ENCODE measurements at places on chromosomes 1 and 21. TPM values are rescaled to one million over a fixed set of nuclear protein-coding genes. Genes with fewer than 3 reads are reported as not detected.
A peak's percentile ranks its signal among the peaks of the same experiment; 100 is the strongest.

DNA sequence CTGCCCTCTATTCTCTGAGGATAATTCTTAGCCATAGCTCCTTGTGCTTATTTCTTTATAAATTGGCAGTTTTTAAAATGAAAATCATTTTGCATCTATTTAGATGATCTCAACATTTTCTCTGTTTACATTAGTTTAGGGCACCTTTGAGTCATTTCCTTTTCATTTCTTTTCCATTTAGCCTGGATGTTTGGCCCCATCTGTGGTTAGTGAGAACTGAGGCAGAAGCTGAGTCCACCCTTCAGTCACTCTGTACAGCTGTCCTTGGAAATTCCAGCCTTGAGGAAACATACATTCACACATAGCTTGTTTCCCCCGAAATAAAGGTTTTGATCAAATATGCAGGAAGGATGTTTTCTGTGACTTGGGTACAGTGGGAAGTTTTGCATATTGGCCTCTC, 123.7 kb downstream of the NTNG1 start:
- no peak for DNase-seq

GRCh38 chr1:77832901-77833300, 53.5 kb downstream of the MIGA1 start:
- no peak for DNase-seq

DNA sequence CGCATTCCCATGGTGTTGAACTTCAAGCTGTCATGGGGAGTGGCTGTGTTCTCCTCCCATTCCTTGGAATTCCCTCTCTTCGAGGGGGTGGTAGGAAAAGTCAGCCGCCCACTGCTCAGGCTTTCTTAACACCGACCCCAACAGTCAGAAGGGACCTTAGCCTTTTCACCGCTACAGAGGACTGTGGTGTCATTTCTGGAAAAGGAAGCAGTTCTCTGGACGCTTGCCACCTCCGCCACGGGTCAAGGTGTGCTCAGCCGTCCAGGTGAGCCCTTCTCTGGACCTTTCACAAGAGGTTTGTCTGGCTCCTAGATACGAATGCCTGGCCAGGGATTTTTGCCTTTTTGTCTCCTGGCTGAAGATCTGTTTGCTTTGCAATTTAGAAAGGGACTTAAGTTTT, 31.8 kb downstream of the CLIC6 start:
- no peak for DNase-seq

The TSACC gene
- not detected for total RNA-seq

DNA sequence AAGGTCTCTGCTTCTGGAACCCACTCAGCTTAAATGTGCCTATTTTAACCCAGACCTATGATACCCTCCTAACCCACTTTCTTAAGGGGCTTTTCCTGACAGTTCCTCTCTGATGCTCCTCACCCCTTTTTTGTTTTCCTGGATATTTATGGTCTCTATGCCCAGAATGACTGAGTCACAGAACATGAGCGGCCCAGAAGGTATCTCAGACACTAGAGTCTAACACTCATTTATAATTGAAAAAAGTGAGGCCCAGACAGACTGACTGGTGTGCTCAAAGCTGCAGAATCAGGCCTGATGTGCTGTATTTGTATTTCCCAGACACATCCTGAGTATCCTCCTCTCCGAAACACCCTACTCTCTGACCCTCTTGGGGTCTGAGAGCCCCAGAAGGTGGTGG, 44.0 kb downstream of the LRRC71 start:
- DNase-seq, result no peak

GRCh38 chr1:24058671-24059455, 53.1 kb downstream of the MYOM3 start:
- no peak for DNase-seq

The ATAD3C gene
- 3.5 TPM for total RNA-seq

DNA sequence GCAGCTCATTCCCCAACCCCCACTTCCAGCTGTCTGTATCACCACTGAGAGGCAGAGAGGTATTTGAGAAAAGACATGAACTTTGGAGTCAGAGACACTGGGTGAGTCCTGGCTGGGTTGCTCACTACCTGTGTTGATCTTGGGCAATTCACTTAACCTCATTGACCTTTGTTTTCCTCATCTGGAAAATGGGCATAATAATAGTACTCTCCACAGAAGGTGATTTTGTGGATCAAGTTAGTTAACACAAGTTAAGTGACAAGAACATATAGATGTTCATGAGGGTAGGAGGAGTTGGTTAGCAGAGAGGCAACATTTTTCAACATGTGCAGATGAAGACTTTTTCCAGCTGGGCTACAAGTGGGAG, 17.1 kb upstream of the ETV3L start:
- DNase-seq, result no peak

The IVL gene
- not detected for total RNA-seq

GRCh38 chr1:28976248-28976647, 61.9 kb downstream of the EPB41 start:
- DNase-seq, result no peak

DNA sequence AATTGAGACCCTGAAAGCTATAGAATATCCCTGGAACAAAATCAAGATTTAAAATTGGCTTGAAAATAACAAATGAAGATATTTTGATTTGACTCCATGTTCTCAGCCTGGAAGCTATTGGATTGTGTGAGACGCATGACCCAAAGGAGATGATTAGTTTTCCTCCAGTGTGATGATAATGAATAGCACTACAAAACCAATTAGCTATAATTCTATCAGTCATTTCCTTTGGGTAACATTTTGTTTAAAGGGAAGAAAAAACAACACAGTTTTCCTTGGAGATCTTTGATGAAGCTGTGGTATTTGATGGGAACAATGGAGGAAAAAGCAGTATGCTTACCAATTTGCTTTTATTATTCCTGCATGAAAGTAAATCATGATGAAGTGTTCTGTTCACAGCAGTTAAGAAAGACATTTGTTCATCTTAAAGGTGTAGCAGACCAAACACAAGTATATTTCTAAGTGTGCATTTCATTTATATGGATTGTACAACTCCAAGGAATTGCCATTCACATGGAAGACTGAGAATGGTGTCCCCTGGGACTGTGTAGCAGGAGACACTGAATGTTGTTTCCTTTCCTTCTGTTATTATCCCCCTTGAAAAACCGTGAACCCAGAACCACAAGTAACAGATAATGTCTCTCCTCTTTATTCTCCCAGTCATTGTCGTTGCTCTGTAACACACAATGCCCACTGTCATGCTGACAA, 111.4 kb downstream of the CACHD1 start:
- DNase-seq, result no peak

GRCh38 chr1:9849691-9850441, 26.1 kb upstream of the CLSTN1 start:
- no peak for DNase-seq

DNA sequence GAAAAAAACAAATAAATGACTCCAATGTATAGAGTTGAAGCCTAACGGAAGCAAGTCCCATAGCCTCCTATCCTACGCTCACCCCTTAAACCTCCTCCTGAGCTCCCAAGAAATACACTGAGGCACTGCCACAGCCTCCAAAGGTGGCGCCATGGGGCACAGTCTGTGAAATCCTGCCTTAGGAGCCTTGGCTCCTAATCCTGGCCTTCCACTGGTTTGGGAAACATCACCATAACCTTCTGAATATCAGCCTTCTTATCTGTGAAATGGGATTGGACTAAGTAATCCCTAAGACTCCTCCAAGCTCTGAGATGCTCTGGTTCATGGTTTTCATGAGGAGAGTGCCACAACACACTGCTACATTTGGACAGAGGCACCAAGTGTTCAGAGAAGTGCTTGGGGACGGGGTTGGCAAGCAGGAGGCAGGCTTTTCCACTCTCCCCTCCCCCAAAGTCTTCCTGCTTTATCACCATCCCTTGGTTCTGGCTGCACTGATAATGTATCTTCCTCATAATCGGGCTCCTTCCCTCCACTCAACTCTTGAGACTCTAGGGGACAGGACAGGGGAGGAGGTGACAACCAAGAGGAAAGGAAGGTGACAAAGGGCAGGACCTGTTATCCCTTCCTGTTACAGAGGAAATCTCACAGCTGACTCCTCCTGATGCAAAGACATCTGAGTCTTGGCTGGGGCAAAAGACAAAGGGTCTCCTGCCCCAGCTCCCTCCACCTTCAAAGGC, 2.7 kb downstream of the SLAMF7 start:
- DNase-seq, result no peak

The AIRE gene
- total RNA-seq, result not detected

DNA sequence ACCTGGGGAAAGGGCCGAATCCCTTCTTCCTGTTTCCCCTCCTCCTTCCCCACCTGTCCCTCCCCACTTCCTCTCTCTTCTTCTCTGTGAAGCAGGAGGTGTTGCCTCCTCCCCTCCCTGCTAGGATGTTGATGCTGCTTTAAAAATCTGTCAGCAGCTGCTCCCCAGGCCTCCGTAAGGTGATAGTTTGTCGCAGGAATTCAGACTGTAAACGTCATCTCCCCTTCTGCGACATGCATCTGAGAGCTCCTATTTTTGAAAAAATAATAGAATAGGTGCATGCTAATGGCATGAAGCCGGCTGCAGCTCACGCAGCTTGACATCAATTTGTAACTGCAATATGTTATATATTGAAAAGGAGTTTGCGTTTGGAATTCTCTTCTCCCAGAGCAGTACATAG, 70.1 kb downstream of the KAZN start:
- DNase-seq, result no peak

The OR14K1 gene
- not detected for total RNA-seq

- DNase-seq, result no peak
These were observed 156.5 kb downstream of the PCNX2 start for GRCh38 chr1:233138788-233139585.

DNA sequence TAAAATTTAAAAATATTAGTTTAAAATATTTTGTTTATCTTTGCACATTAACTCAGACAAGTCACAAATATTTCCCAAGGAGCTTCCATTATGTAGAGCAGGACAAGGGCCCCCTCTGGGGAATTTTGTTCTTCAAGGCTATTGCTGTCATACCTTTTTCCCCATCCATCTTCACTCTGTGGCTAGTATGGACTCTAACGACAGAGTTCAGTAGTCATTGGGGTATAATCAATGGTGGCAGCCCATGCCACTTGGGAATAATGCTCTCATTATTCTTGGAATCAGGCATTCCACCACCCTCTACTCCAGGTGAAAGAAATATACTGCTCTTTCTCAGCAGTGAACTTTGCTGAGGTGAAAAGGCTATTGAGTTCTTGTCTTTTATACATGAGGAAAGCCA, 38.5 kb upstream of the ERO1B start:
- DNase-seq, result no peak

GRCh38 chr21:26167593-26167992, 3.0 kb downstream of the APP start:
- DNase-seq, result no peak

- DNase-seq, result no peak
These were observed 7.1 kb upstream of the IL12RB2 start for GRCh38 chr1:67300561-67300960.

- DNase-seq, result no peak
These were observed 53.4 kb downstream of the RAB3B start for GRCh38 chr1:51937112-51937511.

GRCh38 chr1:109535481-109535880, 4.2 kb upstream of the GPR61 start:
- no peak for DNase-seq

DNA sequence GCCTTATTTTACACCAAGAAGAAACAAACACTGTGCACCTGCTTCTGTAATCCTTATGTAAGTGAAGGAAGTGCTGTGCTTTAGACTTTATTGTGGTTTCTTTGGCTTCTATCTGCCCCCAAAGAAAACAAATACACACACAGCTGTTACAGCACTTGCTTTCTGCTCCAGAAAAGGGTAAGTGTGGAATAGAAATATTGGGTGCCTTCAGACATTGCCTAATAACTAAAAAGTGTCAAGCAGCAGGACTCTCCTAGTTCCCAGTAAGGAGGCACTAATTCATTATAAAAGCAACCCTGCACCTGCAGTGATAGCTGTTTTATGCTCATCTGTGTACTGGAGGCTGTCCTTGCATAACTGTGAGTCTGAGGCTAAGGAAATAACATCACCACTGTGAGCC, 23.4 kb upstream of the PRRX1 start:
- DNase-seq, result no peak

GRCh38 chr1:233516732-233517131, 97.2 kb upstream of the KCNK1 start:
- DNase-seq, result no peak

The CACHD1 gene
- total RNA-seq, result 23.0 TPM

GRCh38 chr1:100517515-100517914, 20.4 kb upstream of the GPR88 start:
- no peak for DNase-seq

The RIIAD1 gene
- total RNA-seq, result not detected

DNA sequence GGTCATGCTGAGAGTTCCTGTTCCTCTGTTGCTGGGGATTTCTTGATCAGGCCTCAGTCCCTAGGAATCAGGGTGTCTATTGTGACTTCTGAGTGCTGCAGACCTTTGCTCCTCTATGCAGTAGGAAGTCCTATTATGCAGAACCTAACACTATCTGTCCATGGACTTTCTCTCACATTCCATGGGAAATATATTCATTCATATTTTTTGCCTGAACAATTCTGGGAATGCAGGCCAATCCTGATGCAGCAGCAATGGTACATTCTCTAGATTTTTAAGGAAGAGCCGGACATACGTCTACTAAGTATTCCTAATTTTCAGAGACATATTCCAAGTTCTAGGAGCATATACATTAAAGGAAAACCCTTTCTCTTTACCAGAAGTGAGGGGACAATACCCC, 61.1 kb upstream of the C1orf87 start:
- DNase-seq, result no peak

The AGMAT gene
- total RNA-seq, result not detected

The TMEM53 gene
- 7.6 TPM for total RNA-seq

The TAS1R3 gene
- 0.12 TPM for total RNA-seq

DNA sequence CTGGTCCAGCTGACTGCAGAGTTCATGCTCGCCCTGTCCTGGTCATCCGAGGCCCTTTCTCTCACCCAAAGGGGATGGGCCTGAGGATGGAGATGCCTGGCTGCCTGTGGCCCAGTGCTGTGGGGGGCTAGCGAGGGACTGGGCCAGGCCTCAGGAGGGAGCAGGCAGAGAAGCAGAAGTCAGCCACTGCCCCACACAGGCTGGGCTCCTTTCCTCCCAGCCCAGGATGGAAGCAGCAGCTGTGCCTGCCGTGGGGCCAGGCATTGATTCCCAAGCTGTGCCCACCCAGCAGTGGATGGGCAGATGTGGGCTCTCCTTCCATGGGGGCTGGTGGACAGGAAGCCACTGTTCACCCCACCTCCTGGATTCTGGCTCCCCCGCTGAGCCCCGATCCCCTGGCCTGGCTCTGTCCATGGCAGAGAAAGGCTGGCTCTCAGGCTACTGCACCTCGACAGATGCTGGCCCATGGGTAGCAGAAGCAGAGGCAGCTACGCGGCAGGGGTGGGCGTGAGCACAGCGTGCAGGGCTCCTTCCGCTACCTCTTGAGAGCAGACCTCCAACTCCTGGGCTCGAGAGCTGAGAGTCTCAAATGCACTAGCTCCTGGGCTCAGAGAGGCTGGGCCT, 24.6 kb downstream of the RUNX3 start:
- DNase-seq, result peak; percentile 18

Measured in omental fat pad (tissue), 4 donors.